ENCODE measurements at places on chromosomes 11 and 22. TPM values are rescaled to one million over a fixed set of nuclear protein-coding genes. Genes with fewer than 3 reads are reported as not detected.

Gene GGTLC3
- not detected for total RNA-seq

Gene RBMXL2
- total RNA-seq = 0.24 TPM

Gene NXPE1
- total RNA-seq = 0.45 TPM

Gene GLYATL2
- not detected for total RNA-seq

Gene ZNF215
- 12.5 TPM for total RNA-seq

GRCh38 chr11:125376117-125376516, 119.9 kb downstream of the FEZ1 start:
- peaks cover 64% of the 10 kb centered on the region for H3K27me3 ChIP-seq
- H3K4me3 ChIP-seq = no peak overlapping the region
- H3K4me1 ChIP-seq = no peaks in the 10 kb centered on the region

- H3K36me3 ChIP-seq = peaks cover 2% of the 10 kb centered on the region
- no peak for DNase-seq
- no peaks in the 10 kb centered on the region for H3K27me3 ChIP-seq
Measured at GRCh38 chr22:25839755-25840154, 97.8 kb downstream of the MYO18B start.

DNA sequence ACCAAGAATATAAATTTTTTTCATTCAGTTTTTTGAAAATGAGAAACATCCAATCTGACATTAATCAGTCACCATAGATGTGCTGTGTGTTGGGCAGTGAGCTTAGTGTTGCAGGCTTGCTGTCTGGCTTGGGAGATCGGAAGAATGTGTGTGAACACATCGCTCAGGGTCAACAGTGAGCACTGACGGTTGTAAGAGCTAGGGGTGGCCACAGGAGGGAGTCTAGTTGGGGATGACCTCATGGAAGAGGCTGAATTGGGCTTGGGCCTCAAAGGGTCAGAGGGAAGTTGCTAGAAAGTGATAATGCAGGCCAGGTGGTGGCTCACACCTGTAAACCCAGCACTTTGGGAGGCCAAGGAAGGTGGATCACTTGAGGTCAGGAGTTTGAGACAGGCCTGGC, 375.4 kb downstream of the DDX10 start:
- no peak overlapping the region for H3K4me3 ChIP-seq
- peak; percentile 31 for DNase-seq
- H3K27me3 ChIP-seq = no peaks in the 10 kb centered on the region
- no peaks in the 10 kb centered on the region for H3K4me1 ChIP-seq
- H3K36me3 ChIP-seq = no peaks in the 10 kb centered on the region

GRCh38 chr22:24420072-24420976, 7.1 kb upstream of the ADORA2A start:
- H3K27ac ChIP-seq = no peak overlapping the region
- H3K36me3 ChIP-seq = peaks cover 5% of the 10 kb centered on the region
- no peak for DNase-seq

DNA sequence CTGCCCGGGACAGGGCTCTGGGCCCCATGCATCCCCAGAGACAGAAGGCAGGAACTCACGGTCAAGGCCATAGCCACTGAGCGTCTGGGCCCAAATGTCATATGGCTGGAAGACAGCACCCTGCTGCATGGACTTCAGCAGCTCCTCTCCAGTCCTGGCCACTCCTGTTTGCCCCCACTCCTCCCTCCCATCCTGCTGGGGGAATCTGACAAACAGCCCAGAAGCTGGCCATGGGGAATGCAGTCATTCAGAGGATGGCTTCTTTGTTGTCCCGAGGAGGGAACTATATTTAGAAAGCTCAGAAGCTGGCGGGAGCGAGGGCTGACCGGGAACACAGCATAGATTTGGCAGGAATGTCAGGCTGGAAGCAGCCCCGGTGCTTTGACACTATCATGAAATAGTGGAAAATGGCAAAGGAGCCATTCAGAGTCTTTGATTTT, 35.0 kb downstream of the DKK3 start:
- H3K4me3 ChIP-seq = no peak overlapping the region
- H3K27ac ChIP-seq = no peak overlapping the region
- H3K27me3 ChIP-seq = peaks cover 72% of the 10 kb centered on the region
- no peaks in the 10 kb centered on the region for H3K36me3 ChIP-seq
- 0 out of 2 replicates have a peak, but pooled peaks cover 5% of the 10 kb centered on the region for H3K4me1 ChIP-seq

- H3K4me3 ChIP-seq = no peak overlapping the region
- no peaks in the 10 kb centered on the region for H3K4me1 ChIP-seq
- no peak for DNase-seq
- no peaks in the 10 kb centered on the region for H3K36me3 ChIP-seq
- no peaks in the 10 kb centered on the region for H3K27me3 ChIP-seq
Measured at GRCh38 chr11:112150517-112150916, 13.4 kb downstream of the IL18 start.

DNA sequence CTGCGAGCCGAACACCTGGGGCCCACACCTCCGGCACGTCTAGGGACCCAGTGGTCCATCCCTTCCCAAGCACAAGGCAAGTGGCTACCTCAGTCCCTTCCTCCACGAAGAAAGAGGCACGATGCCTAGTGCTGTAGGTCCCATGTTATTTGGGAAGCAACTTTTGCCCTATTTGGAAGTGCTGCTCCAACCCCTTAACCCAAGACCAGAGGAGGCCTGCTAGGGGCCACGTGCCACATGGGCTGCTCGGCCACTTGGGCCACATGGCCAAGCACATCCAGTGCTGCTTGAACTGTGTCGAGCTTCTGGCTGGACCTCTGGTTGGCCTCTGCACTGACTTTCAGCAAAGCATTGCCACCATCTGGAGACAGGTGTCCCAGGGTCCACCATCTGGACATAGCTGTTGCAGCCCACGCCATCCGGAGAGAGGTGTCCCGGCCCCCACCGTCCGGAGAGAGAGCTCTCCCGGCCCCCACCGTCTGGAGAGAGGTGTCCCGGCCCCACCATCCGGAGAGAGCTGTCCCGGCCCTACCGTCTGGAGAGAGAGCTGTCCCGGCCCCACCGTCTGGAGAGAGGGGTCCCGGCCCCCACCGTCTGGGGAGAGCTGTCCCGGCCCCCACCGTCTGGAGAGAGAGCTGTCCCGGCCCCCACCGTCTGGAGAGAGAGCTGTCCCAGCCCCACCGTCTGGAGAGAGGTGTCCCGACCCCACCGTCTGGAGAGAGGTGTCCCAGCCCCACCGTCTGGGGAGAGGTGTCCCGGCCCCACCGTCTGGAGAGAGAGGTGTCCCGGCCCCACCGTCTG, 6.5 kb upstream of the B4GALNT4 start:
- peaks cover 4% of the 10 kb centered on the region for H3K27me3 ChIP-seq
- no peak overlapping the region for H3K27ac ChIP-seq
- DNase-seq = no peak
- no peak overlapping the region for H3K4me3 ChIP-seq
- H3K36me3 ChIP-seq = no peaks in the 10 kb centered on the region
- peaks cover 7% of the 10 kb centered on the region for H3K4me1 ChIP-seq

DNA sequence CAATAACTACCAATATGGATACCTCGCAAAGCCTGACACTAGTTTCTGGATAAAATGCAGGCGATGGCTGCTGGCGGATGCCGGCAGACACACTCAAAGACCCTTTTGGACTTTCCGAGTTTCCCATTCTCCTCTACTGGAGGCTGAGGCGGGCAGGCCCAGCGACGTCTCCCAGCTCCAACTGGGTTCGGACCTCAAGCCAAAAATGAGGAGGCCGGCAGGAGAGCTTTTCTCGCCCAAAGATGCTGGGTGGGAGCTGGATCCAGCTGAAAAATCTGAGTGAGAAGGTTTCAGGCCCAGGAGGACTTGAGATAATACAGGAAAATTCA, 428 bp upstream of the FEZ1 start:
- DNase-seq = no peak
- no peak overlapping the region for H3K27ac ChIP-seq
- no peaks in the 10 kb centered on the region for H3K4me1 ChIP-seq
- H3K4me3 ChIP-seq = no peak overlapping the region
- H3K27me3 ChIP-seq = no peaks in the 10 kb centered on the region

DNA sequence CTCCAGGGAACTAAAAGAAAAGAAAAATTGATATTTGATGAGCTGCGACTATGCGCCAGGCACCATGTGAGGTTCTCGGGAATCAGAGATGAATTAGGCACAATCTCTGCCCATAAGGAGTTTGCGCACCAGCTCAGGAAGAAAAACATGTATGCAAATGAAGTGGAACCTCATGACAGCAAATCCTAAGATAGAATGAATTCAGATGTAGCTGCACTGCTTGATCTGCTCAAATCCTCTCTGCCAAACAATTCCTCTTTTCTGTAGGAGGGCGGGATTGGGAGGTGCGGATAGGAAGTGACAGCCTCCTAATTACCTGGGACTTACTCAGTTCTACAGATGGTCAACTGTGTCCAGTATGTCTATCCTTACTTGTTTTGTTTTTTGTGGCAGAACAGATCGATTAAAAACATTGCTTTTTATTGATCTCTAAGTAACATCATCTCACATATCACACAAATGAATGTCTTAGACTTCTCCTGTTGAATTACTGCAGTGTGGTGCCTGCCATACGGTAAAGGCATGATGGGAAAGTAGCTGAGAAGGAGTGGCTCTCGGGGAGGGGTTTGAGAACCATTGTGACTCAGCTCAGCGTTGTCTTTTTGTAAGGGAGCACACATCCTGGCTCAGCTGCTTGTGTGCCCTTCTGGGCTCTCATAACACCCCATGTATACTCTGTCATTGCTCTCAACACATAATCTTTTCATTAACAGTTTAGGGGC, 13.9 kb downstream of the CRTAM start:
- no peak for DNase-seq
- H3K27ac ChIP-seq = no peak overlapping the region
- no peaks in the 10 kb centered on the region for H3K4me1 ChIP-seq

DNA sequence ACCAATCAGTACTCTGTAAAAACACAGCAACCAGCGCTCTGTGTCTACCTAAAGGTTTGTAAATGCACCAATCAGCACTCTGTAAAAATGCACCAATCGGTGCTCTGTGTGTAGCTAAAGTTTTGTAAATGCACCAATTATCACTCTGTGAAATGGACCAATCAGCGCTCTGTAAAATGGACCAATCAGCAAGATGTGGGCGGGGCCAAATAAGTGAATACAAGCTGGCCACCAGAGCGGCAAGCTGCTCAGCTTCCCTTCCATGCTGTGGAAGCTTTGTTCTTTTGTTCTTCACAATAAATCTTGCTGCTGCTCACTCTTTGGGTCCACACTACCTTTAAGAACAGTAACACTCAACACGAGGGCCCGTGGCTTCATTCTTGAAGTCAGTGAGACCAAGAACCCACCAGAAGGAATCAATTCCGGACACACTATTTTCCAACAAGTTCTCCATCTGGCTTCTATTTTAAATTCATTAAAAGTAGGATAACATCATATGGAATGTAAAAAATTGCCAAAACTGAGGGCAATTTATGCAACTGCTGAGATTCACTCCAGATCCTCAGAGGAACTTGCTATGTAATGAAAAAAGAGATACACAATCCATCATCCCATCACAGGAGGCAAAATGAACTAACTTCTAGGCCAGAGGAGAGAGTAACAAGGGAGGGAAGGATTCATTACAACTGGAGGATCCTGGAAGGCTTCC, 3.1 kb upstream of the PANX1 start:
- H3K4me3 ChIP-seq = no peak overlapping the region
- DNase-seq = no peak

DNA sequence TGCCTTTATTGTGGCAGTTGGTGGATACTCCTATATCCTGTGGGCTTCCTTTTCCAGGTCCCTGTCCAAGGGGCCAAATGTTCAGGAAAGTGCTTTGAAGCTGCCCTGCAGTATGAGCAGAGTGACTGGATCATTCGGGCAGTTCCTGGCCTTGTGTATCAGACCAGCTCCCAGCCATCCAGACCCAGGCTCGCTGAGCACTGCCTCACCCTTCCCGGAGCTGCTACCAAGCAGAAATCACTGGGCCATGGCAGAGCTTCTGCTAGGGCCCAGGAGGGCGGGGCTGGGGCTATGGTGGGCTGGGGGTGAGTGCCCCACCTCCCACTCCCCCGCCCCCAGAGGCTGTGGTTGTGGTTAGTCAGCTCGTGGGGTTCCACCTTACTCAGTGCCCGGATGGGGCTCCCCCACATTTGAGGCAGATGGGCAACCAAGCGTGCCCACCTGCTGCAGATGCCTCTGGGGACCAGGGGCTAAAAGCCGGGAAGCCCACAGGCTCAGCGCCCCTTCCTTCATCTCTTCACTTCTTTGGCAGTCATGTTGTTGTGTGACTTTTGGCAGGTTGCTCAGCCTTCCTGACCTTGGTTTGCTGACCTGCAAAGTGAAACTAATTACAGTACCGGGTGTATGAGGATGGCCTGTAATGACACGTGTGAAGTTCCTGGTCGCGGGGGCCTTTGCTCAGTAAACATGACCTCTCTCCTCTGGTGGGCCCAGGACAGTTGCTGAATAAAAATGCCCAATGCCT, 2.1 kb upstream of the LRRC32 start:
- 0 out of 3 replicates have a peak, but pooled peaks cover 3% of the 10 kb centered on the region for H3K4me1 ChIP-seq
- no peak overlapping the region for H3K4me3 ChIP-seq
- no peaks in the 10 kb centered on the region for H3K36me3 ChIP-seq
- no peak overlapping the region for H3K27ac ChIP-seq

DNA sequence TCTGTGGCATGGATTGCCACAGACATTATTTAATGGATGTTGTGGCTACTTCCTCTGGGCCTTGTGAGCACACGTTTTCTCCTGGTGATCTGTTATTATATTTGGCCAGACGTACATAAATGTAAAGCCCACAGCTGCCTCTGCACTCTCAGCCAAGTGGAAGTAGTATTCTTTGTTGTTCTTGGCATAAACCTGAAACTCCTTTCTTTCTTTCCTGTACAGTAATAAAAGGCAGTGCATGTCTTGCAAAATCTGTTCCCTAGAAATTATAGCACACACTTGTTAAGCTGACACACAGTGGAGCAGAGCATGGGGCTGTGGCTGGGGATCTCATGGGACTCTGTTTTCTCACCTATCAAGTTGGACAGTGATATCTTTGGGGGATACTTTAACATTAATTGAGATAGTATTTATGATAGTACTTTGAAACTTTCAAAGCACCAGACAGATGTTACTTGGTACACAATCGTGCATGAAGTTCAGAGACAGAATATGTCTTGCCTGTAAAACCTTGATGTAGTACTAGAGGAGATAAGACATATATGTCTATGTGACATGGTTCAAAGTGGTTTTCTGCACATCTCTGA, 20.9 kb downstream of the PANX1 start:
- no peak overlapping the region for H3K27ac ChIP-seq
- no peaks in the 10 kb centered on the region for H3K36me3 ChIP-seq
- H3K4me3 ChIP-seq = no peak overlapping the region
- peaks cover 14% of the 10 kb centered on the region for H3K4me1 ChIP-seq
- no peaks in the 10 kb centered on the region for H3K27me3 ChIP-seq

GRCh38 chr22:44439356-44440223, 58.4 kb downstream of the RTL6 start:
- no peaks in the 10 kb centered on the region for H3K27me3 ChIP-seq
- no peak for DNase-seq
- no peak overlapping the region for H3K4me3 ChIP-seq
- no peaks in the 10 kb centered on the region for H3K36me3 ChIP-seq
- no peak overlapping the region for H3K27ac ChIP-seq
- no peaks in the 10 kb centered on the region for H3K4me1 ChIP-seq

- H3K27me3 ChIP-seq = no peaks in the 10 kb centered on the region
- H3K4me1 ChIP-seq = no peaks in the 10 kb centered on the region
- no peak overlapping the region for H3K27ac ChIP-seq
Measured at GRCh38 chr11:72012897-72013721, 14.4 kb downstream of the IL18BP start.

Data from K562 (cell line).